Amygdala (tissue), 56 donors: ENCODE measurements at places on chromosomes 16 and 17.

DNA sequence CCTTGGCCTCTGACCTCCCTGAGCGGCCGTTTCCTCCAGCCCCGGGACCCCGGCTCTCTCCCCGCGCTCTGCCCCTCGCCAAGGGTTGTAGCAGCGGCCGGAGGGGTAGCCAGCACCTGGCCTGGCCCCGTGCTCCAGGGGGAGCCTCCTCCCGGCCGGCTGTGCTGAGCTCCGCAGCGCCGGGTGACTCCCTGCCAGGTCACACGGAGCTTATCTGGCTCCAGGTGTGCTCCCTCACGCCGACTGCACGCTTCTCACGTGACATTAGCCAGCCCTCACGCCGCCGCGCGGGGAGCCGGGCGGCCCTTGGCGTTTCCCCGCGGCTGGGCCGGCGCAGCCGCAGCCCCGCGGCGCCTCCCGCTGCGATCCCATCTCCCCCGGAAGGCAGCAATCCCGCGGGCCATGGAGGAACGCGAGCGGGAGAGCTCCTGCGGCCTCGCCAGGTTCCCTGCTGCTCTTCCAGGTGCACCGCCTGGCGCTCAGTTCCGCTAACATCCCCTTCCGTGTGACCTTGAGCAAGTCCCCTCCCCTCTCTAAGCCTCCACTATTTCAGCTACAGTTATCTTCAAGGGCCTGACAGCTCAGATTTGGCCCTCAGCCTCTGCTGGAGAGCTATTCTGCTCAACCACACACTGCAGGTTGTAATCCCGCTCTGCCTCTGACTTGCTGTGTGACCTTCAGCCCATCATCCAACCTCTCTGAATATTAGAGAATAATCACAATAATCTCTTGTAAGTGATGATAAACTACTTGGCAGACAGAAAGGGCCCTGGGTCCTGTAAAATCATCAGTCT, 3.4 kb downstream of the MYO18A start:
- DNase-seq = no peak

DNA sequence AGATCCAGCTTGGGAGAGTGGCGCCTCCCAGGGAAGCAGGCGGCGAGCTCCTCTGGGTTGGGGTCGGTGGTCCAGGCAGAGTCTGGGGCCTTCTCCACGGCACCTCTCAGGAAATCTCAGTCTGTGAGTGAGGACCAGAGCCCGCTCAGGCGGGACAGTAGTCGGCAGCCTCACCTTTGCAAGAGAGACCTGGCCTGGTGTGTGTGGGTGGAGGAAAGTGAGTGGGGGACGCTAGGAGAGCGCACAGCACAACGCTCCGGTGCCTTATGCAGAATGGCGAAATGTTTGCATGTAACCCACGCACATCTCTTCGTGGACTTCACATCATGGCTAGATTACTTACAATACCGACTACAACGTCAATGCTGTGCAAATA, 2.2 kb downstream of the AHSP start:
- no peak for DNase-seq

- no peak for DNase-seq
Observed at GRCh38 chr16:26231647-26232046, 539.9 kb downstream of the HS3ST4 start.

GRCh38 chr17:73952082-73952479, 251.4 kb upstream of the RPL38 start:
- DNase-seq = no peak

DNA sequence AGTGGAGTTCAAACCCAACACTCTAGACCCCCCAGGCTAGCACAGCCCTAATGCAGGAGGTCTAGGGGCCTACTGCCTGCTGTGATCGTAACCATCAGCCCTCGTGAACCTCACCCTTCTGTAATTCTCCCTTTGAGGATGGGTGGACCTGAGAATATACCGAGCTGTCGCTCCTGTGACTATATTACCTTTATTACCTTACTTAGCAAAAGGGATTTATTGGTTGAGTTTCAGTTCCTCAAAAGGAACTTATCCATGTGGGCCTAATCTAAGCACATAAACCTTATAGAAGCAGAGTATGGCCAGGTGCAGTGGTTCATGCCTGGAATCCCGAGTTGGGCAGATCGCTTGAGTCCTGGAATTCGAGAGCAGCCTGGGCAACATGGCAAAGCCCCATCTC, 19.2 kb upstream of the EMP2 start:
- DNase-seq = no peak

- DNase-seq = no peak
Observed at GRCh38 chr17:62008294-62008693, 56.8 kb downstream of the MED13 start.

- no peak for DNase-seq
Observed at GRCh38 chr16:54077050-54077821, 209.4 kb downstream of the IRX3 start.

GRCh38 chr16:85293904-85294642, 181.8 kb upstream of the CIBAR2 start:
- DNase-seq = no peak

DNA sequence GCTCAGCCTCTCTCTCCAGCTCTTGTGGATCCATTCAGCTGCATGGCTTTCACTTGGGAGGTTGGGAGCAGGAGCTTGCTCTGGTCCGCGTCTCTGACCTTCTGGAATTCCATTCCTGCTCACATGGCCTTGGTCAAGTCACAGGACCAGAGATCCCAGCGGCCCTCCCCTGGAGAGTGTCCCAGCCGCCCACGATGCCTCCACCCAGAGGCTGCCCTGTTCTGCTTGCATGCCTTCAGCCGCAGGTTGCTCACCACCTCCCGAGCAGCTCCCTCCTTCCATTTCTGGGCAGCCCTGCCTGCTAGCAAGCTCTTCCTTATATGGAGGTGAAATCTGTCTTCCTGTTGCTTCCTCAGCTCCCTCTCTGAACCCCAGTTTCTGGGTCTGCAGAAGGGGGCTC, 32.6 kb downstream of the RAI1 start:
- no peak for DNase-seq

DNA sequence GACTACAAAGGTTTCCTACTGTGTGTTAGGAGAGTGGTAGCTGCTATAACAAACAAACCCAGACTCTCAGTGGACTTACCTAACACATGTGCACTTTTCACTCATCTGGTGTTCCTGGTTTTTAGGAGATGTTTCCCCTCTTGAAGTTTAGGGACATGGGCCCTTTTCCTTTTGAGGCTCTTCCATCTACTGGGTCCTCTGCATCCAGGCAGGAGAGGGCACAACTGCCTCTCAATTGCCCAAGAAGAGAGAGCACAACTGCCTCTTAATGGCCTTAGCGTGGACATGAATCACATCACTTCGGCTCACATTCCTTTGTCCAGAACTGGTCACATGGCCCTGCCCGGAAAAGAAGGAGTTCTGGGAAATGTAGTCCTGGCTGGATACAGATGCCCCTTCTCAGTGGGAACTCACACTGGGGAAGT, 9.8 kb upstream of the TNRC6C start:
- DNase-seq = peak; percentile 62

DNA sequence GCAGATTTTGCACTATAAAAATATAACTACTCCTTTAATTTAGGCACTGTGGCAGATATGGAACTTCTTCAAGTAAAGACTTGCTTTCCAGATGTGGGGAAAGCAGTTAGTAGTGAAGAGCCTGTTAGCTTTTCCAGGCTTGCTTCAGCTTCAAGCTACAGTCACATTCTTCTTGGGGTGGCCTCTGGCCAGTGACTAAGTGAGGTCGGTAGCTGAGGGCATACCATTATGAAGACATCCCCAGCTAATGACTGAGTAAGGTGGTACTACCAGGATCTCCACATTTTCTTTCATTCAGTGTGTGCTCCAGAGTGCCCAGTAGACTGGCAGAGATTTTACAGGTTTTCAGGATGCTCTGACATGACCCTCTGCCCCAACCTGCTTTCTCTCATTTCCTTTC, 167.1 kb upstream of the KIF2B start:
- DNase-seq = no peak
